ENCODE measurements at places on chromosomes 12 and 14. TPM values are rescaled to one million over a fixed set of nuclear protein-coding genes. Genes with fewer than 3 reads are reported as not detected.

GRCh38 chr12:82688035-82688501 is 1.4 kb downstream of the TMTC2 start:
- H3K27me3 ChIP-seq: no peaks in the 10 kb centered on the region
- no peaks in the 10 kb centered on the region for H3K36me3 ChIP-seq
- H3K27ac ChIP-seq: peak overlapping the region; percentile 94
- no peak for DNase-seq
- peak overlapping the region; percentile 75 for H3K4me3 ChIP-seq

- no peak overlapping the region for H3K4me3 ChIP-seq
- no peak overlapping the region for H3K27ac ChIP-seq
- H3K27me3 ChIP-seq: no peaks in the 10 kb centered on the region
- H3K36me3 ChIP-seq: no peaks in the 10 kb centered on the region
- H3K4me1 ChIP-seq: no peaks in the 10 kb centered on the region
These were observed 153.6 kb downstream of the PAH start for GRCh38 chr12:102763471-102763870.

DNA sequence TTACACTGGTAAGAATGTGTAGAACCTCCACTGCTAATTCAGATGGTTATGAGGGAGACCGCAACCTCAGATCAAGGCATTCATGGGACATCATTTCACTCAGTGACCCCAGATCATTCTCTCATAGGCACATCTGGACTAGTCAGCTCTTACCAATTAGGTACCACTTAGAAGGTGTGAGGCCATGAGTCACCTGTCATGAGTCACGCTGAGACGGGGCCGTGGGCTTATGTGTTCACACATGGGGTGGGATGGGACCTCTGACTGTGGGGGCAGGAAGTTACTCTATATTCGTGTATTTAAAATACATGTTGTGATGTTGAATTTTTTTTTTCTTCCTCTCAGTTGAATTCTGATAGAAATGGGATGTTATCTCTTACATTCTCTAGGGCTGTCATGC is 55.9 kb downstream of the CCDC92 start:
- no peaks in the 10 kb centered on the region for H3K4me1 ChIP-seq
- DNase-seq: no peak
- H3K4me3 ChIP-seq: no peak overlapping the region
- H3K27me3 ChIP-seq: no peaks in the 10 kb centered on the region
- H3K36me3 ChIP-seq: no peaks in the 10 kb centered on the region
- H3K27ac ChIP-seq: no peak overlapping the region

DNA sequence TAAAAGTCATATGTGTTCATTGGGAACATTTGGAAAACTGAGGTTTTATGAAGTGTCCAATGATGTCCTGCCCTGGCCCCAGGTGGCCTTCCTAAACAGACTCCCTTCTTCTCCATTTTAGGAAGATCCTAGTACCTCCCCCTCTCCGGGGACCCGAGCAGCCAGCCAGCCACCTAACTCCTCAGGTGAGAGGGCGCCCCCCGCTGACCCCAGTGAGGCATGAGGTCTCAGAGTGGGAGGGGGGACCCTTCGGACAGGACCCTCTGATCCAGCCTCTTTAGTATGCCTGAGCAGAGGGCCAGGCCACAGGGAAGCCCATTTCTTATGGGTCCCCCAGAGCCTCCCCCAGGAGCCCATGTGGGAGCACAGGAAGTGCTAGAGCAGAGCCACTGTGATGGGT is 23.7 kb downstream of the DEGS2 start:
- H3K4me1 ChIP-seq: no peaks in the 10 kb centered on the region
- peaks cover 32% of the 10 kb centered on the region for H3K36me3 ChIP-seq
- no peak for DNase-seq
- no peak overlapping the region for H3K4me3 ChIP-seq
- H3K27ac ChIP-seq: no peak overlapping the region

INSM2 gene
- total RNA-seq: not detected

GLTP gene
- 21.9 TPM for total RNA-seq

DNA sequence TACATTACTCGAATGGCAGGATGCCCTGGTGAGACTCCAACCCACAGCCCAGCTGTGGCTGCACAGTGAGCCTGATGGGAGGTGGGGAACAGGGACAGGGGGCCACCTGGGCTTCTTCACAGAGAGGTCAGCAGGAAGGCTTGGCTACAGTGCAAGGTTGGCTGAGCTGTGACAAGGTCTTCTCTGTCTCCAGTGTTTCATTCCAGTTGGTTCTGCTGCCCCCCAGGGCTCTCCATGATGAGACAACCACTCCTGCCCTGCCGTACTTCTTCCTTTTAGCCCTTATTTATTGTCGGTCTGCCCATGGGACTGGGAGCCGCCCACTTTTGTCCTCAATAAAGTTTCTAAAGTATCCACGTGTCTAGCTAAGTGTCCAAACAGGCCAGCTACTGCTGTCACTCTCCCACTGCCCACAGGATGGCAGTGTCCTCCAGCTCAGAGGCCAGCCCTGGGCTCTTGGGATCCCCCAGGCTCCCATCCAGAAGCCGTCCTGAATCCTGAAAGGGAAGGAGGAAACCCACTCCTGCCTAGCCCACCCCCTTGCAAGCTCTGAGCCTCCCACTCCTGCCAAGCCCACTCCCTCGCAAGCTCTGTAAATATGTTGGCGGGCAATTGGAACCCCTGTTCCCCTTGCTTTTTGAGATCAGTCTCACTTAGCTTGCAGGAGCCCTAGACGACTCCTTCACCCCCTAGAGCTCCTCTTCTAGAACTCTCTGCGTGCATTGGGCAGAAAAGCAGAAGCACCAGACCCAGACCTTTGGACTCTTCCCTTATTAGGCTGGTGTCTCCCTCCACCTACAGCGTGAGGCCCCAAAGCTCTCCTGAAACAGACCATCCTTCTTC is 5.4 kb downstream of the C1QL4 start:
- no peak overlapping the region for H3K4me3 ChIP-seq
- no peaks in the 10 kb centered on the region for H3K4me1 ChIP-seq
- H3K27me3 ChIP-seq: peaks cover 3% of the 10 kb centered on the region
- no peak overlapping the region for H3K27ac ChIP-seq
- no peak for DNase-seq
